Right lung (tissue), 10 donors: ENCODE measurements at places on chromosomes 7 and 10.

GRCh38 chr10:30178356-30178964, 119.1 kb upstream of the JCAD start:
- peak; percentile 65 for DNase-seq

GRCh38 chr10:80407812-80408241, 524 bp upstream of the PRXL2A start:
- DNase-seq: no peak

- no peak for DNase-seq
These were observed 122.7 kb downstream of the SFMBT2 start for GRCh38 chr10:7288060-7288690.

DNA sequence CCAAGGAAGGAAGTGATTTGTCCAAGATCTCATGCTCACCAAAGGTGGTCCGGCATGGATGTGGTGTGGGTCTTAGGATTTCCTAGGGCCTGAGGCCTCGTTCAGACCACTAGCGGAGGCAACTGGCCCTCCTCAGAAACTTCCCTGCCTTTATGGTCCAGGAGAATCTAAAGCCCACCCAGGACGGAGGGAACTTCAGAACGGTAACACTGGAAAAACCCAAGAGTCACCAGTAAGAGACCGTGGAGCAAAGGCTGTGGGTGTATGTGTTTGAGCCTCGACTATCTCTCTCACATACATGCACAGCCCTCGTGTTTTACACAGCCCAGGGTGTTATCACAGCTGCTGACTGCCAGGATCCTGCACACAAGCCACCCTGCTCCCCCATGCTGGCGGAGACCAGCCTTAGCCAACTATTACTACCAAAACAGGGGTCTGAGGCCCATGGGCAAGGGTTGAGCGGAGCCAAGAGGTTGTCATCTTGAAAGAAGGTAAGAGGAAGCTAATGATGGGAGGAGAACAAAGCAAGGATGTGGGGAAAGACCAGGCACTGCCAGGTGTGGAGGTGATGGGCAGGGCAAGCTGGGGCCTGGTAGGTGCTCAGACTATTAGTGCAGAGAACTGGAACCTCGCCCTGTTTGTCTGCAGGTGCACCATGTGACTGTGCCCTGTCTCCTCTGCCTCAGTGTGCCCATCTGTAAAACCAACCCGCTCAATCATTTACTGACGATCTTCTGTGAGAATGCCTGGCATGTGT, 170.2 kb upstream of the ZMIZ1 start:
- DNase-seq: no peak

DNA sequence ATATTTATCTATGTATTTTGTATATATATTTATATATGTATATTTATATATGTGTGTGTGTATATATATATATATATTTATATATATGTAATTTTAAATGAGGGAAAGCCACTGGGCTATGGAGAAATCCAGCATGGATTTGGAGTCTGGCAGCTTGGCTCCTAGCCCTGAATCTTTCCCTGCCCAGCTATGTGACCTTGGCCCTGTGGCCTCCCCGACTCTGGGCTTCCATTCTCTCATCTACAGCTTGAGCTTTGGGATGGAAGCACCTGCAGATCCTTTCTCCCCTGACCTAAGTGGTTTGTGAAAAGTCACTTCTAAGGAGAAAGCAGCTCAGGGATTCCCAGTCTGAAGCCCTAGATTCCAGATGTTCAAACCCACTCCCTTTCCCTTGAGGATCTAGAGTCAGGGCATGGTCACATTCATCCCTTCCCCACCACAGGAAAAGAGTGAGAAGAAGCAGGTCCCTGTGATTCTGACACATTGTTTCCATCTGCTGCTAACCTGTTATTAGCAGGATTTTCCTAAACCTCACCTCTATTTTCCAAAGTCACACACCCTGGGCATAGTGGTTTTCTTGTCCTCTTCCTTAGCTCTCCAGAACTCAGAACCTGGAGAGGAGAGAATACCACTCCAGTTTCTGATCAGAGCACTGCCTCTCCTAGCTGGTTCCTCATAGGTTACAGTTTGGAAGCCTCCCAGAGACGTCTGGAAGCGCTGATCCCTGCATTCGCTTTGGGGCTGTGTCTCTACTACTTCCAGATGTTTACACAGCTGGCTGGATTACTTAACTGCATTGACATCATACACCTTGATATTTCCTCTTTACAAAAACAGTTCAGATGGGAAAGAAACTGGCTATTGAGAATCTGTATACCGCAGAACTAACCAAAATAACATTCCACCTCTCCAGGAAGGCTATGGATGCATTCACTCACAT, 327.5 kb upstream of the ZMIZ1 start:
- no peak for DNase-seq

- no peak for DNase-seq
These were observed 54.0 kb downstream of the CH25H start for GRCh38 chr10:89153116-89153515.

GRCh38 chr7:50341724-50342123, 37.2 kb downstream of the IKZF1 start:
- DNase-seq: no peak

- DNase-seq: no peak
These were observed 28.9 kb downstream of the PSAP start for GRCh38 chr10:71821909-71822763.

GRCh38 chr10:5634918-5635317, 31.5 kb downstream of the ASB13 start:
- DNase-seq: no peak

DNA sequence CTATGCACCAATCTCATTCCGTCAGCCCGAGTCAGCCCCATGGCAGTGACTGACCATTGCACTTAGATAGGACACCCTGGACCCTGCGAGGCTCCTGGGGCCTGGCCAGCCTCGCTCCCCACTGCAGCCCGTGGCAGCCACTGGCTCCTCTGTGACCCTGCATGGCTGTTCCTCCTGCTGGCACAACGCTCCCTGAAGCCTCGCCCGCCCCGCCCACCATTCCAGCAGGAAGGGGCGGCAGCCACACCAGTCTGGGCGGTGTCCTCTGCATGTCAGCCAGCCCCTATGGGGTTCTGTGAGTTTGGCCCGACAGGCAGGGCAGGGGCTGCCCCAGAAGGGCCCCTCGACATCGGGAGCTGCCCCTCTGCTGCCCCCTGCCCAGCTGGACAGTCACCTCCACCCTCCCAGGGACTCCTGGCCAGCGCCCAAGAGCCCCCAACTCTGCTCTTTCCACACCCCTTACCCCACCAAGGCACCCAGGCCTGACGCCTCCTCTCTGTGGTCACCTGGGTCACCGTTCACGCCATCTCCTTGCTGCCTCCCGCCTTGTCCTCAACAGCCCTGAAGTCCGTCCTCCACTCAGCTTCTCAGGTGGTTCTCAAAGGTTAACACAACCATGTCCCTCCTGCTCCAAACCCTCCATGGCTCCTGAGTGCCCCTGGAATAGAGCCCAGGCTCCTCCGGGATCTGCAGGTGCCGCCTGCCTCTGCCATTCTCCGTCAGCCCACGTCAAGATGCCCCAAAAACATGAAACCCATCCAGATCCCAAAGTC, 103.5 kb downstream of the MICALL2 start:
- DNase-seq: no peak

DNA sequence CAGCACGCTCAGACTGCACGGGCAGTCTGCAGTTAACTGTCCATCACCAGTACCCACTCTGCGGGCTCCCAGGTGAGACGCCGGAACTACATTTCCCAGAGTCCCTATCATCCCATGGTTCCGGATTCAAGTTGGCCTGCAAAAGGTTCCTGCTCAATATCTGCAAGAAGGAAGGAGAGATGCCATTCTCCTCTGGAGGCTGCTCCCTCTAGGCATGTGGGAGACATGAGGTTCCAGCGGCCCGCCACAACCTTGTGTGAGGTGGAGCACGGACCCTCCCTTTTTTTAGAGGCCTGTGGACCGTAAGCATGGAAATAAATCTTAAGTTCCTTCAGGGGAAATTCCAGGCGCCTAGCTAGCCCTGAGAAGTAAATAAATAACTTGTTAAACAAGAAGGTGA, 29.7 kb downstream of the NUP42 start:
- no peak for DNase-seq

DNA sequence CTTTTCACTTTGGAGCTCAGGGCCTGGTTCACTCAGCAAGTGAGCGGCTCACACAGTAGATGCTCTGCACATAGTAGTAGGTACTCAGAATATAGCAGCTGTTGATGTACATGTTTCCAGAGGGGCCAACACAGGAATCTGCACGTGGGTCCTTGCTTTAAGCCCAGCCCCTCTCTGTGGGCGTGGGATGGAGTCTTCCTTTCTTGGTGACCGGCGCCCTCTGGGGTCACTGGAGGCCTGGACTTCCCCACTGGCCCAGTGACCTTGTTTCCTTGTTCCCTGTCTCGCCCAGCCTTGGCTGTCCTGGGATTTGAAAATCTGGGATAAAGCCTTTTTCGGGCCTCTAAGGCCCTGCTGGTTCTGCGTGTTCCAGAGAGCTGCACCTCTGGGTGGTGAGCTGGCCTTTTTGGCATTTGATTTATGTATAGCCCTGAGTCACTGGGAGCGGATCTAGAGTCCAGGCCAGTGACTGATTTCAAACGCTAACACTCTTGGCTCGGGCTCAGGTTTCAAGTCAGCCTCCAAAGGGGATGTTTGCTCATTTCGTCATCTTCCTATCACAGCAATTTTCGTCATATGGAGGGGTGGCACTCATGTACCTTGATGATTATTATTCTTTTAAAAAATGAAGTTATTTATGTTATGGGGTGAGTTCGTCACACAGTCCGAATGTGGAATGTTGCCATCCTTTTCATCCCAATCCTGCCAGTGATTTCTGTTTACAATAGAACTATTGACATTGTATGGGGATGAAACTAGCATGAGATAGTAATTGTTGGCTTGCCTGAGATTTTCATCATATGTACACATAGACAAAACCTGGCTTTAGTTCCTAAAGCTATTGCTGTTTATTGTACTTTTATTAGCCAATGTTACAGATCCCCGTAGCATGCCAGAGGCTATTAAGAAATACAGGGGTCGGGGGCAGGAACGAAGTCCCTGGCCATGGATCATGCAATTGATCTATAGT, 65.5 kb downstream of the CUX1 start:
- peak; percentile 79 for DNase-seq

GRCh38 chr10:116026315-116026714, 246.7 kb downstream of the GFRA1 start:
- no peak for DNase-seq

- DNase-seq: no peak
These were observed 34.7 kb upstream of the CFAP46 start for GRCh38 chr10:132977076-132977475.

- no peak for DNase-seq
These were observed 16.8 kb upstream of the SH2D4B start for GRCh38 chr10:80520661-80521470.

- DNase-seq: no peak
These were observed 248.3 kb downstream of the CDC14C start for GRCh38 chr7:49172639-49173038.

DNA sequence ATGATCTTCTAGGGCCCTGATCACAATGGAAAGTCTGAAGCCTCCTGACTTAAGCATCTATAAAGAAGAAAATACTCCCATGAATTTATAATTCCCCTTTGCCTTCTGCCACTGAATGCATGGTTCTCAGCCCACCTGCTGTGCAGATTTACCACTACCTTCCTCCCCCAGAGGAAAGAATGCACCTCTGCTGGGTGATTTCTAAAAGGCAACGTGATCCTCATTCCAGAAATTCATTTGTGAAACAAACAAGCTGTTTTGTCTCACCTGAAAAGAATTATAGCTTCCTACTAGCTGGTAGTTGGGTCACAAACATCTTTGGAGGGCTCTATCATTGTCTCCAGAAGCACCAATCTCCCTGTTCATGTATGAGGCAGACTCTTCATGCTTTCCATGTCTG, 320.2 kb downstream of the CDC14C start:
- no peak for DNase-seq

DNA sequence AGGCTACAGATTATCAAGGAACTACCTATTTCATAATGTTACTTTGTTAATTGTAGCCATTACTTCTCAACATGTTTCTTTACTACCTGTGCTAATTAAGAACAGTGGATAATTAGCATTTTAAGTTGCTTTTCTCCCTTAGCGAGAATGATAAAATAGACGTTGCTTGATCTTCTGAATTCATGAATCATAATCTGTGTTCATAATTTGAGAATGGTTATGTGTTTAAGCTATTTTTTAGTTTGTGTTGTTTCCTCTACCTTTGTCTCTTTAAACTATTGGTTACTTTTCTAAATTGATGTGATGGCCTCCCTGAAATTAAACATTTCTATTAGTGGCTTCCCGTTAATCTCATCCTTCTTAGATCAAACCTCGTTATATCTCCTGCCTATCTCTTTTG, at the start of gene ZRANB1:
TSS of gene ZRANB1 (plus strand) at position 301 of the 400 bp plus-strand sequence. CDS start 371 bp downstream, outside the sequence.
- no peak for DNase-seq

DNA sequence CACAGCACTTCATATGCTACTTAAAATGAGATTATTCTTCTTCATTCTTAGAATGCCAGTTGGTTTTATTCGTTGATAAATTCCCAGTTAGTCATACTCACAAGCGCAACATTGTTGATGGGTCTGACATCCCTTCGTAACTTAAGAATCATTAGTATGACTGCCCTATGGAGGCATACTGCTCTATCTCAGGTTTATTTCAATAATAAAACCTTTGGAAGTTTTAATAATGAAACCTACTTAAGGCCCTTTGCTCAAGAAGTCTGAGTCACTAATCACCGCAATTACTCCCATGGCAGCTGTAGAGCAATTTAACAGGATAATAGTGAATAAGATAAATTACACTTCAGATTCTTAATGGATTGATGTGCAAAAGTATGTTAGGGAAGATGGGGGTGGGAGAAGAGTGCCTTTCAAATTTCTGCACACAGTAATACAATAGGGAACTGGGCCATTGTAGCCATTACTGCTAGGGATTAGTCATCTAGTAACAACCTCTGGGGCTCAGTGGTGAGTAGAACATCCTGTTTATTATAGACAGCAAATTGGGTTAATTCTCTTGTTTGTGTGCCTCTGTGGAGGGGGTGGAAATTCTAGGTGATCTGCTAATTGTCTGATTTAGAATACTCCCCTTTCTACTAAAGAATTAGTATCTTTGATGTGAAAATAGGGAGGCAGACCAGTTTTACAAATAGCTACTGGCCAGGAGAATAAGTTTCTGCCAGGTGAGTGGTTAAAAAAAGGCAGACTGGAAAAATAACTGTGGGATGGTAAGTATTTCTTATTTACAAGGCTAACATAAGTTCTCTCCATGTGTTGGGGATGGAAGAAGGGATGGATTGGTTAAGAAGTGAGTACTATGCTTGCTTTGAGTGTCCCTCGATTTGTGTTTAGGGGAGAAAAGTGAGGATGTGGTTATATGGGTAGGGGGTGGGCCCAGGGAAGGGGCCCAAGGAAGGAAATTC, 74.5 kb upstream of the VKORC1L1 start:
- DNase-seq: no peak
